ENCODE measurements at places on chromosomes 3 and 15.

DNA sequence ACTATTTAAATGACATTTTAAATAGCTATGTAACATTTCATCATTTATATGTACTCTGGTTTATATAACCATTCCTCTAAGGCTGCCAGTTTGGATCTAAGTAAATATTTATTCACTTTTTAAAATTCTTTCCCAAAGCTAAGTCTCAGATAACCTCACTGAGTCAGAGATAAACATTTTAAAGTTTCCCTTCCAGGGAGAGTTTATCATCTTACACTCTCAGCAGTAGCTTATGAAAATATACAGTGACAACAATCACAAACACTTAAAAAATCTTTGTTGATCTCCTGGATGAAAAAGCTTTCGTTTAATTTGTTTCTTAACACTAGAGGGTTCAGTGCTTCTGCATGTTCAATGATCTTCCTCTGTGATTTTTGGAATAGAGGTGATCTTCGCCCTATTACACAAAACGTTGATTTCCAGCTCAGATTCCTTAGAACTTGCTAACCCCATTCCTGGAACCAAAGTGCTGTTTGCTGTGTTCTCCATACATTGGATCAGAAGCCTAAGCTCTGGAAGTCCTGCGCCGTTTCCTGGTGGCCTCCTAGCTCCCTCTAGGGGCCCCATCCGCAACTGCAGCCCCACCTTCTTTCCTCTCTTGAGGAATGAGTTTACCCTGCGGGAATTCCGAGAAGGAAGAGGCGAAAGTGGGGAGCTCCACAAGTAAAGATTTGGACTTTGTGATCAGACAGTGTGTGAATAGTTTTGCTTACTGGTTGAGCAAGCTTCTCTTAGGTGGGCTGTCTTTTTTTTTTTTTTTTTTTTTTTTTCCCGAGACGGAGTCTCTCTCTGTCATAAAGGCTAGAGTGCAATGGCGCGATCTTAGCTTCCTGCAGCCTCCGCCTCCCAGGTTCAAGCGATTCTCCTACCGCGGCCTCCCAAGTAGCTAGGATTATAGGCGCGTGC is 29.3 kb upstream of the SACM1L start:
- DNase-seq, result peak; percentile 63

DNA sequence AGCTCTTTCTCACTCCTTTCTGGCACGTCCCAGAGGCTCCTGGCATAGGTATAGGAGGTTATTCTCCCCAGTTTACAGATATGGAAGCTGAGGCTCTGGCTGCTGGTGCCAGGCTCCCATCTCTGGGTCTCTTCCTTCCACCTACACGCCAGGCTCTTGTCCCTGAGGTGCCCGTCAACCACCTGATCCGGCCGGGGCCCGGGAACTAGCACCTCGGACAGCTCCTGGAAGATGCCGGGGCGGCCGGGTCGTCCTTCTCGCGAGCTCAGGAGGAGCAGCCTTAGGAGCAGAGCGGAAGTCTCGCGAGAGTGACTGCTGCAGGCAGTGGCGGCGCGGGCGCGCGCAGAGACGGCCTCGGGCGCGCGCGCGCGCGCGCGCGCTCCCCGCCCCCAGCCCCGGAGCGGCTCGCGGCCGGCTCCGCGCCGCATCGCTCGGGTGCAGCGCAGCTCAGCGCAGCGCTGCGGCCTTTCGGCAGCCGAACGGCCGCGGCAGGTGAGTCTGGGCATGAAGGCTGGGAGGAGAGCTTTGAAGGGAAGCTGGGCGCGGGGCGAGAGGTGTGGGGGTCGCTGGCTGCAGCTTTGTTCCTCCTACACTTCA is at the start of gene SCAMP5:
TSS of gene SCAMP5 (plus strand) at position 382 of the 597 bp plus-strand sequence. CDS start 16,277 bp downstream, outside the sequence.
- peak; percentile 96 for DNase-seq

- DNase-seq, result no peak
Observed at GRCh38 chr3:69490235-69490634, 104.3 kb upstream of the FRMD4B start.

DNA sequence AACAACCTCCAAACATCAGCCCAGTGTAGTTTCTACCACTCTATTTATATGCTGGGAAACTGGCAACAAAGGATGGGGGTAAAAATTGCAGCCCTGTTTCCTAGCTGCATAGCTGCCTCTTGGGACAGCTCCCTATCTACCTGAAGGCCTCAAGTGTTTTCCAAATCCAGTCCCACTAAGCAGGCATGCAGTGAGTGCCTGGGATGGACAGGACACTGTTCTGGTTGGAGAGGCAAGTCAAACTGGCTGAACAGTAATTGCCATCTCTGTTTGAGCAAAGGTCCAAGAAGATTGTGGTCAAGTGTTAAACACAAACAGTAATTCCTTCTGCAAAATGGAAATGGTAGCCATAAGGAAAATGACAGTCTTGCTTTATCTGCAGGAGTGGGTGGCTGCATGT is 125.4 kb downstream of the FMN1 start:
- no peak for DNase-seq

DNA sequence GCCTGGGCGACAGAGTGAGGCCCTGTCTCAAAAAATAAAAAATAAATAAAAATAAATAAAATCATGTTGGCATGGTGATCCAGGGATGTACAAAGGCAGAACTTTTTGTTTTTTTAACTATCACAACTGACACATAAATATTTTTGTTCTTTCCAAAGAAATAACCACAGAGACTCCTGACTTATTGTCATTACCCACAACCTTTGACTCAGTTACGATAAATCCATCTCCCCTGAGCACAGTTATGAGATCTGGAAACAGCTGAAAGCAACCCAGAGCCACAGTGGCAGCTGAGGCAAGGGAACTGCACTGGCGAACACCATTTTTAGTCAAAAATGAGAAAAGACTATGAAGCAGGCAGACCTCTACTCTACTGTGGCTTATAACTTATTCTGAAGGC is 24.0 kb downstream of the OSBPL10 start:
- no peak for DNase-seq

GRCh38 chr3:151768393-151768930 is 34.7 kb downstream of the AADACL2 start:
- DNase-seq, result no peak

DNA sequence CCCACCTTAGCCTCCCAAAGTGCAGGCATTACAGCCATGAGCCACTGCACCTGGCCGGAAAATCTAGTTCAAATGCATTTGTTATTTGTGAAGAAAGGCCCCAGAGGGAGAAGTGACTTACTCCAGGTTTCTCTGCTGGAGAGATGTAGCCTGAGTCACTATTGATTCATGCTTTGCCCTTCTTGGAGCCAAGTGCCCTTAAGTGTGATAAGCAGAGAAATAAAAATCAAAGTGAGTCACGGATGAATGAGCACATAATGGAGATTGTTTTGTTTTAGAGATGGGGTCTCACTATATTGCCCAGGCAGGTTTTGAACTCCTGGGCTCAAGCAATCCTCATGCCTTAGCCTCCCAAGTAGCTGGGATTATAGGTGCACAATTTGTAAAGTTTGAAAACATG is 33.1 kb downstream of the CDC25A start:
- DNase-seq, result peak; percentile 20

DNA sequence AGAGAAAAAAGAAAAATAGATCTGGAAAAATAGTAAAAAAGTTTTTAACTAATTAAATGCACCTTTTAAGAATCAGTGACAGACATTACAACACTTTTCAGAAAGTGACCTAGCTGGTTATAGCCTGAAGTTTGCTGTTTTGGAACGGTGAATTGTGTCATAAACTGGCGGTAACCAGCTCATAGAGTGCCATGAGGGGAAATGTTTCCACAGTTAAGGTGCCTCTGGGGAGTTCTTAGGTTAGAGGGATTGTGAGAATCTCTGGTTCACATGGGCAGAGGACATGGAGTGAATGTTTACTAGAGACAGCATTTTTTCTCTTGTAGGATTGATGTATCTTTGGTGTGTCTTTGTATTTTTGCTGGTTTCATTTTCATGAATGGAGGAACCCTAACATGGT is 2.8 kb downstream of the TBC1D23 start:
- DNase-seq, result no peak

DNA sequence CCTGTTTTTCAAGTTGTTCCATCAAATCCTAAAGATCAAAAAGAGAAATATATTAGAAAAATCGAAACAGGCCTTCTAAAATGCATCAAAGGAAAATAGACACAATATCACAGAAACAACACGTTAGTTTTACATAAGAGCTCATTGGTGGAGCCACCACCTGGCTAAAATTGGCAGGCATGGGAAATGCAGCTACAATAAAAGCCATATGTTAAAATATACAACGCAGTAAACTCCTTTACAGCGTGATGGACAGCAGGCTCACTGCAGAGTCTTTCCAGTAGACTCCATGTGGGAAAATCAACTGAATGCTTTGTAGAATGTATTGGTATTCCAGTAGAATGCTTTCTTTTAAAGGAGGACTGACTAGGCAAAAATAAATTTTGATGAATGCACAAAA is 40.9 kb upstream of the MYO5C start:
- DNase-seq, result no peak

- DNase-seq, result no peak
Observed at GRCh38 chr3:194993896-194994295, 277.1 kb downstream of the XXYLT1 start.

GRCh38 chr3:21524133-21524532 is 226.9 kb downstream of the ZNF385D start:
- DNase-seq, result no peak

DNA sequence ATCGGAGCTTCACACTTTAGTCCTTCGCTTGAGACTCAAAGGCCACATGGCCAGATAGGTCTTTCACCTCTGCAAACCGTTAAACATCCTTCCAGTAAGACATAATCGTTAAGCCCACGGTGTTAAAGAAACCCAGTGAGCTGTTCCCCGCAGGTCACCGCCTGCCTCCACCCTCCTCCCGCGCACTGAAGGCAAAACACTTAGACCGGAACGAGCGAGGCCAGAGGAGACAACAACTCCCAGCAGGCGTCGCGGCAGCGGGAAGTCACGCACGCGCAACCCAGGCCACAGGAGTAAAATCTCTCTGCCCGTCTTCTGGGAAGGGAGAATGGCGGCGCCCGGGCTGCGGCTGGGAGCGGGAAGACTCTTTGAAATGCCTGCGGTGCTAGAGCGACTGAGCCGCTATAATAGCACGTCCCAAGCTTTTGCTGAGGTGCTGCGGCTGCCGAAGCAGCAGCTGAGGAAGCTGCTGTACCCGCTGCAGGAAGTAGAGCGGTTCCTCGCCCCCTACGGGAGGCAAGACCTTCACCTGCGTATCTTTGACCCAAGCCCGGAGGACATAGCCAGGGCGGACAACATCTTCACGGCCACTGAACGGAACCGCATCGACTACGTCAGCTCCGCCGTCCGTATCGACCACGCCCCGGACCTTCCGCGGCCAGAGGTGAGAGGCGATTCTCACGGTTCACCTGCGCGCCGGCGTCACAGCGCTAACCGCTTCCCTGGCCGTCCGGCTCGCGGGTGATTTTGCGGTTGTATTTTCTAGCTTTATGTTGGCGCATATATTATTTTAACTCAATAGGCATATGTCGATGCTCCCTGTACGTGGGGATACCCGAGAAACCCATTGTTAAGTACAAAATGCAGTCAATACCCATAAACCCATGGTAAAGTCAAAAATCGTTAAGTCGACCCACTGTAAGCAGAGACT is at the start of gene GTPBP8:
TSS of gene GTPBP8 (plus strand) at position 313 of the 931 bp plus-strand sequence. CDS start at position 329, 16 bp downstream.
- DNase-seq, result peak; percentile 94

Measured in LoVo (cell line).